H1 (cell line): ENCODE measurements at places on chromosomes 16 and 17. TPM values are rescaled to one million over a fixed set of nuclear protein-coding genes. Genes with fewer than 3 reads are reported as not detected.

Gene MT1G
- 515 and 909 TPM in 2 replicates for polyA plus RNA-seq

Gene TNRC6C
- 2.8 and 3.9 TPM in 2 replicates for polyA plus RNA-seq

Gene SDK2
- polyA plus RNA-seq, result 4.1 and 5.9 TPM in 2 replicates

Gene CDRT15
- not detected in 2 replicates for polyA plus RNA-seq

Gene RILP
- polyA plus RNA-seq, result 6.8 and 10.3 TPM in 2 replicates

Gene CACNG3
- 0.06 and 0.12 TPM in 2 replicates for polyA plus RNA-seq

Gene NACA2
- polyA plus RNA-seq, result not detected in 2 replicates

Gene HASPIN
- 7.8 and 12.0 TPM in 2 replicates for polyA plus RNA-seq

Gene DNAAF8
- 0.39 and 0.58 TPM in 2 replicates for polyA plus RNA-seq

Gene SOST
- 0.08 and 0.25 TPM in 2 replicates for polyA plus RNA-seq

Gene E2F4
- 157 and 194 TPM in 2 replicates for polyA plus RNA-seq

Gene PRSS36
- 1.9 and 3.1 TPM in 2 replicates for polyA plus RNA-seq

Gene MYH1
- polyA plus RNA-seq, result not detected in 2 replicates

Gene PROCA1
- polyA plus RNA-seq, result 26.3 and 42.3 TPM in 2 replicates

Gene GP1BA
- not detected in 2 replicates for polyA plus RNA-seq

Gene PAGR1
- polyA plus RNA-seq, result 35.4 and 53.5 TPM in 2 replicates

Gene ARRB2
- 72.4 and 96.0 TPM in 2 replicates for polyA plus RNA-seq

Gene VASN
- polyA plus RNA-seq, result 11.3 and 25.2 TPM in 2 replicates

Gene KRT20
- not detected in 2 replicates for polyA plus RNA-seq

Gene PIRT
- 0.03 TPM in 1 of 2 replicates, not detected in the other for polyA plus RNA-seq
